ENCODE measurements at places on chromosomes 16 and 17. TPM values are rescaled to one million over a fixed set of nuclear protein-coding genes. Genes with fewer than 3 reads are reported as not detected.

The SLC12A3 gene
- total RNA-seq, result not detected

The CDRT15L2 gene
- total RNA-seq, result not detected

DNA sequence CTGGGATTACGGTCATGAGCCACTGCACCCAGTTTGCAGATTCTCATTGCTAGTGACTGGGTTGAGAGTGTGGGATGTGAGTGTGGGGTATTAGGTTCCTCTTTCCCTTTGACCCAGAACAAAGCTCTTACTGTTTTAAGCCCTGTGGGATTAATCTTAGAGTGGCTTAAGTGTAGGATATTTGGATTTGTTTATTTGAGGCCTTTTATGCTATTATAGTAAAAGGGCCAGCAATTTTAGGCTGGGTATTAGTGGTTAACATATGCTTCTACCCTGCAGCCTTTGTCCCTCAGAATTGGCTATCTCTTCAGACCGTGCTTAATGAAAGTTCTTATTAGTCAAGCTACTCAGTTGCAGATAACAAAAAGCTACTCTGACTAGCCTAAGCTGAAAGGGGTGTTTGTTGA, 3.2 kb downstream of the SGF29 start:
- no peak for DNase-seq

- DNase-seq, result no peak
Observed at GRCh38 chr16:27463741-27464591, 62.0 kb downstream of the IL21R start.

- no peak for DNase-seq
Observed at GRCh38 chr17:48625495-48626244, 488 bp downstream of the HOXB9 start.

GRCh38 chr16:70586731-70587130, 59.6 kb upstream of the IL34 start:
- no peak for DNase-seq

All from HT-29 (cell line).